ENCODE measurements at places on chromosomes 5 and 9.

- DNase-seq = no peak
These were observed 89.8 kb downstream of the SLC1A3 start for GRCh38 chr5:36696059-36696673.

DNA sequence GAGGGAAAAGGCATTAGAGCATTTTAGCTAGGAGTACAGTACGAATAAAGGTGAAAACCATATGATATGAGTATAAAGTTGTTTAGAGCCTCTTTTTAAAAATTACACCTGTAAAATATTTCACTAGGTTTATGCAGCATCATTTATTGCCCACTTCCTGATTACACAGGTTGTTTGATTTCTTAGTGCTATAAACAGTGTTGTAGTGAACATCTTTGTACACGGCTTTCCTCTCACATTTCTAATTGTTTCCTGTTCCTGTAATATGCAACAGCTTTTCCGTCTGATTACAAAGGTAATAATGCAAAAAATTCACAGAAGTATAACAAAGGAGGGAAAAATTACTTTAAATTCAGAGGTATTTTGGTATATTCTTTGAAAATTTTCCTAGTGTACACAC is 13.0 kb downstream of the STOM start:
- DNase-seq = no peak

GRCh38 chr9:41229408-41230401 is 40.6 kb upstream of the ZNG1F start:
- no peak for DNase-seq

GRCh38 chr5:130324953-130325671 is 420.8 kb downstream of the CHSY3 start:
- DNase-seq = no peak

DNA sequence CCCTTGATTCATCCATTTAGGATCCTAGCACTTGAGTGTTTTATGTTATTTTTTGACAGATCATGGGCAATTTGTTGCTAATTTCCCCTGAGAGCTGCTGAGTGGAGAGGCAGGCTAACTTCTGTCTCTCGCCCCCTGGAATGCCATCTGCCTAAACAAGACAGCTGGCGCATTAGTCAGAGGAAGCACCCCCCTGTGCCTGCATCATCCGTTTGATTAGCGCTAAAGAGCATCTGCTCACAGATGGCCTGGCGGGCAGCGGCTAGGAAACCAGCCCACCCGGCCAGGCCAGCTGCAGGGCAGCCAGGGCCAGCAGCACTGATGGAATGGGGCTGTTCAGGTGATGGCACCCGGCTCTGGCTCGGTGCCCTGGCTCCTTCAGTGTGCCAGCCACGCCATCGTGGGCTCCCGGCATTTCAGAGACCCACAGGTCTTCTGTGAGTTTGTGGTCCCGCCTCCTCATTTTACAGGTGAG is 22.9 kb upstream of the ASS1 start:
- no peak for DNase-seq

- no peak for DNase-seq
These were observed 46.3 kb upstream of the GLIS3 start for GRCh38 chr9:4346131-4346530.

- peak; percentile 20 for DNase-seq
These were observed 30.7 kb downstream of the IFNW1 start for GRCh38 chr9:21110708-21111576.

DNA sequence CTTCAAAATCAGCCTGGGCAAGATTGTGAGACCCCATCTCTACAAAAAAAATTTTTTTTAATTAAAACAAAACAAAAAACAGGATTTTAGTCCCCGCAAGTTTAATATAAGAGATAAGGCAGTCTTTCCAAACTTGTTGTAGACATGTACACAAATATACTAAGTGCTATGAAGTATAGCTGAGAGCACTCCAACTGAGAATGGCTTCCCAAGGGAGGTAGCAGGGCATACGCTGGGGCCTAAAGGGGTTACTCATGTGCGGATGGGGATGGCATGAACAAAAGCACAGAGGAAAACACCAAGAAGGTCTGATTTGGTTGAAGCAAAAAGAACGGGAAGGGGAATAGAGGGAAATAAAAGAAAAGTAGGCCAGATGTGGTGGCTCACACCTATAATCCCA is 21.1 kb downstream of the SAR1B start:
- DNase-seq = no peak

DNA sequence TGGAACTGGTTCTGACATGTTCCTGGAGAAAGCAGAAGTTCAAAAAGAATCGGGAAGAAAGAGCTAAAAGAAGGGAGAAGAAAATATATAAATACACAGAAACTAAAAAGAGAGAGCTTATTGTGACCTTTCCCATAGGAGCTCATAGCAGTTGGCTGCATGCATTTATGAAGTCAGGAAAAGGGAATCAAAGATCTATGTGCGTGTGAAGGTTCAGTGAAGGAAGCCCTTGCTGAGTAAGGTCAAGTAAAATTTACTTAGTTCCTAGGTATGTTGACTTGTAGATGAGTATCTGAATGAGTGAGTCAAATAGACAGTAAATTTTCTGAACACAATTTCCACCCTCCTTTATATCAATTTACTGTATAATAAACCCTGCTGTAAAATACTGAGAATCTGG is 632.5 kb downstream of the SLCO4C1 start:
- no peak for DNase-seq

- DNase-seq = no peak
These were observed 283.4 kb downstream of the GADD45G start for GRCh38 chr9:89888233-89888632.

DNA sequence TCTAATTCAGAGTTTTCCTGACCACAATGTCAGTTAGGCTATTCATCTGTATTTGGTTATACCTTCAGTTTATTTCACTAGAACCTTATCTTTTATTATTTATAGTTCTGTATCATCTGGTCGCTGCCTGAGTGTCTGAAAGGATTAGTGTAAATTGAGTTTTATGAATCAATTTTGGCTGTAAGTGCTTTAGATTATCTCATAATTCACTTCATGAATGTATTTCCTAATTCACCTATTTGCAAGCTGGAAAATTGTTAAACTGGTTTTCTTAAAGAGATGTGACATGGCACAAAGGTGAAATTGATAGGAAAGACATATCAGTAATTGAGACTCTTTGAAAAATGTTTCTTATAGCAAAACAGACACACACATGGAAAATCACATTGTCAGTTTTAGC is 242.4 kb upstream of the ACO1 start:
- DNase-seq = no peak

DNA sequence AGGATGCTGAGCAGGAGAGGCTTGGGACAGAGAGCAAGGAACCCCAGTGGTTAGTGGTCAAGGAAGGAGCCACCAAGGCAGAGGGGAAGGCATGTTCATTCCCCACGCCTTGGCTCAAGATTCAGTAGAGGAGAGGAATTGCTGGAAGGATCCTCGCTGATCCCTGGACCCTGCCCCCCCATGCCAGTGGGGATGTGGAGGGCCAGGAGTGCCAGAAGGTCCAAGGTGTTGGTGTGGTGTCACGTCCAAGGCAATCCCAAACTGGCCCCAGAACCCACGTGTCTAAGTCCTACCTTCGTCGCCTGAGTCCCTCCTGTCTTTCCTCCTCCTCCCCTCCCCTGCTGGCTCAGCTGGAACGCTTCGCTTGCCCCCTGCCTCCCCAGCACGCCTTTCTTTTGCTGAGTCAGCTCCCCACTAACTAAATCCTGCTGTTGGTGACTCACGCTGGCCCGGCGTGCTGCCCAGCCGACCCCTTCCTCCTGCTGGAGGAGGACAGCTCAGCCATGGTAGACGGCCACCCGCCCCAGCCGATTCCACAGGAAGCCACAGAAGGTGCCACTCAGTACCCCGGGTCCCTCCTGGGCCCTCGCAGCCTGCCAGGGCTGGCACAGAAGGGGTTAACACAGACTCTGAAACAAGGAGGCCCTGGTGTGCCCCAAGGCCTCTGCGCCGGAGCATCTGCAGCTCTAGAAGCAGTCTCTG is 37.6 kb upstream of the ORM1 start:
- DNase-seq = no peak

- DNase-seq = no peak
These were observed 1.6 kb downstream of the ECM2 start for GRCh38 chr9:92534204-92534603.

GRCh38 chr5:14687023-14687665 is 22.6 kb downstream of the OTULIN start:
- no peak for DNase-seq

- no peak for DNase-seq
These were observed 47.8 kb upstream of the SLC1A3 start for GRCh38 chr5:36558641-36559040.

DNA sequence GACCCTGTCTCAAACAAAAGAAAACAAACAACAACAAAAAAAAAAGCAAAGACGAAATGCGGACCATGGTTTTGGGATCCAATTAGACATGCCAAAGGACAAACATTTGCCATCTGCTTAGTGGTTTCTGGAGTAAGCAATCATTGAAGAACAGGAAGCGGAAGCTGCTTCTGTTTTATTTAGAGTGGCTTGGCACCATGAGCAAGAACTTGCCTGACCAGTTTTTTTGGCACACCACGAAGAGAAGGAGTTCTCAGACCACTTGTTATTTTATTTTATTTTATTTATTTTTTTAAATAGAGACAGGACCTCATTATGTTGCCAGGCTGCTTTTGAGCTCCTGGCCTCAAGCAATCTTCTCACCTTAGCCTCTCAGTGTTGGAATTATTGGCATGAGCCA is 17.0 kb downstream of the BTF3 start:
- DNase-seq = no peak

DNA sequence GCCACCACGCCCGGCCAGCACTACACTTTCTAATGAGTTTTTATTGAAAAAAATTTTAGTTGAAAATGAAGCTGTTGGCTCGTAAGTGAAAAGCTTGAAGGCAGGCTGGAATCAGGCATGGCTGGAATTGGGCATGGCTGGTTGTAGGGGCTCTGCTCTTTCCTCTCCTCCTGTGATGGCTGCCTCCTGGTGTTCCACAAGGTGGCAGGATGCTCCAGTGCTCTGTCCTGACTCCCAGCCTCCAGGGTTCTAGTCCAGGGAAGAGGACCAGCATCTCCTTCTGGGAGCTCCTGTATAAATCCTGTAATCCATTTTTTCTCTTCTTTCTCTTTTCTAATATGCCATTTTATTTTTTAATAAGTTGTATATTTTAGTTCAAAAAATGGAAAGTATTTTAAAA is 57.2 kb upstream of the DHFR start:
- DNase-seq = no peak

GRCh38 chr9:13817754-13818278 is 496.1 kb downstream of the NFIB start:
- no peak for DNase-seq

DNA sequence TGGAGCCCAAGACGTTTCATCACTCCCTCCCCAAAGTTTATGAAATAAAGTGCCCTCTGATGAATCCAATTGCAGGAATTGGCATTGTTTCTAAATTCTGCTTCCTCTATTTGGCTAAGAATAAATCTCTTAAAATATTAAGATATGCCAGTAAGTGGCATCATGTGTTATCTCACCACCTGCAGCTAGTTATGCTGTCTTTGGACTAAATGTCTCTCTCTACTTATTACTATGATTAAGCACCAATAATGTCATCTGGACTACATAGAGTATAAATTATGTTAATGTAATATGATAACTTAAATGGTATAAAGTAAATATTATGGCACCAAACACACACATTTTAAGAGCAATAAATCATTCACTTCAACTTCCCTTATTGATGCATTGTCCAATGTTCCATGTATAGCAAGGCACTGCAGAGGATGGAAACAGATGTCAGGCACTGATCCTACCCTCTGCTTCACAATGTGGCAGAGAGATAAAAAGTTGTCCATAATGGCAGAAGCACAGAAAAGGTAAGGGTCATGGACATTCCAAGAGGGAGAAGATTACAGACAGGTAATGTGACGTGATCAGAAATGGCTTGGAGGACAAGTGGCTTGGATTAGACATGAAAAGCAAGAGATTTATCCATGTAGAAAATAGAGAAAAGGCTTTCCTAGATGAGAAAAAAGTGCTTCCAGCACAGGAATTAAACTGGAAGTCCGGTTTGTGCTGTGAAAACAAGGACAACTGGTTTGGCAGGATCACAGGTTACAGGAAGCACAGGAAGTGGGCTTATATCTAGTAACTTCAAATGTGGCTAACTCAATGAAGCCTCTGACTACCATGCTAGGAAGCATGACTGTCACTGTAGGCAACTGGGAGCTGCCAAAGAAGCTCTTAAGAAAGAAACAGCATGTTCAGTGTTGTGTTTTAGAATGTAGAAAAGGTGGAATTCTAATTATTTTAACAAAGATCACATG is 26.7 kb downstream of the MARCHF11 start:
- no peak for DNase-seq

- DNase-seq = peak; percentile 33
These were observed 20.1 kb upstream of the SLC36A1 start for GRCh38 chr5:151427258-151427657.

DNA sequence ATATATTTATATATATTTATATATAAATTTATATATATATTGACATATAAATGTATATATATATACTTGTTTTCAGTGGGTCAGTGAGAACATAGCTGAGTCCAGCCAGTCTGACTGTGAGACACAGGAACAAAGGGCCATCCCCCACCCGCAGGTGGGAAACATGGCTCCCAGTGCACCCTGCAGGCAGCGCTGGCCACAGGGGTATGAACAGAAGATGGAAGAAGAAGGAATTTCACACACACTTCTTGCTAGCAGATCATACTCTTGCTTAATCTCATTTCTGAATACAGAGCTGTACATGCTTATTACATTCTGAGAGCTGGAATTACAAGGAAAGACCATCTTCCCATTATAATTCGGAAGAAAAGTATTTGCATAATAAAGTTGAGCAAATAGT is 595.4 kb downstream of the IRX1 start:
- no peak for DNase-seq

GRCh38 chr5:172283020-172283861 is at the start of gene UBTD2:
Gene UBTD2 (minus strand): TSS chr5:172283764. CDS start chr5:172283665, 99 bp downstream.
- peak; percentile 2 for DNase-seq

GRCh38 chr5:37915097-37915736 is 75.4 kb upstream of the GDNF start:
- no peak for DNase-seq

DNA sequence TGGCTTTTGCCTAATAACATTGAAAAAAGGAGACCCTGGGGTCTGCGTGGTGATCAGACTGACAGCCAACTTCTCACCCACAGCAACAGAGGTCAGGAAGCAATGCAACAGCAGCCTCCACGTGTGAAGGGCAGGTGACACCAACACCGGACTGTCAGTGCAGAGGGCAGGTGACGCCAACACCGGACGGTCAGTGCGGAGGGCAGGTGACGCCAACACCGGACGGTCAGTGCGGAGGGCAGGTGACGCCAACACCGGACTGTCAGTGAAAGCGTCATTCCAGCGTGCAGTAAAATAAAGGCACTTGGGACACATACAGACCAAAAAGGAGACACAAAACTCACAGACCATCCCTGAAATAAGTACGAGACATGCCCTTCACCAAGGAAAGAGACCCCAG is 37.2 kb upstream of the CEP72 start:
- DNase-seq = no peak

Measured in NCI-H187 treated with DMSO at 0.1 percent for 48 hours (cell line).